Fibroblast of skin of abdomen (primary cell): ENCODE measurements at places on chromosomes 1 and 21.

DNA sequence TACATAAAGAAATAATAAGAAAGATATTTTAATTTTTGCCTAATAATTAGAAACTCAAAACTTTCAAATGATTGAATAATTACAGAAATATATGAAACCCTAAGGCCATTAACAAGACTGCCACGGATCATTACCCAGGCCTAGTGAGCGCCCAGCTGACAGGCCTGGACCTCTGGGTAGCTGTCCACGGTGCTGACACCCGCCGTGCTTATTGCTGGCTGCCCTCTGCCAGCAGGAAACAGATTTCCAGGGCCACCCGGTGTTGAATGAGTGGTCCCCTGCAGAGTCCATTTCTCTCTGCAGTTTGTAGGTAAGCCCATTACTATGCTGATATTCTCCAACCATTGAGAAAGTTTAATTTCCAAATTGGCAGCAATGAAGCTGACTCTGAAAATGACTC, 254.4 kb upstream of the GJB5 start:
- peak; percentile 26 for DNase-seq

DNA sequence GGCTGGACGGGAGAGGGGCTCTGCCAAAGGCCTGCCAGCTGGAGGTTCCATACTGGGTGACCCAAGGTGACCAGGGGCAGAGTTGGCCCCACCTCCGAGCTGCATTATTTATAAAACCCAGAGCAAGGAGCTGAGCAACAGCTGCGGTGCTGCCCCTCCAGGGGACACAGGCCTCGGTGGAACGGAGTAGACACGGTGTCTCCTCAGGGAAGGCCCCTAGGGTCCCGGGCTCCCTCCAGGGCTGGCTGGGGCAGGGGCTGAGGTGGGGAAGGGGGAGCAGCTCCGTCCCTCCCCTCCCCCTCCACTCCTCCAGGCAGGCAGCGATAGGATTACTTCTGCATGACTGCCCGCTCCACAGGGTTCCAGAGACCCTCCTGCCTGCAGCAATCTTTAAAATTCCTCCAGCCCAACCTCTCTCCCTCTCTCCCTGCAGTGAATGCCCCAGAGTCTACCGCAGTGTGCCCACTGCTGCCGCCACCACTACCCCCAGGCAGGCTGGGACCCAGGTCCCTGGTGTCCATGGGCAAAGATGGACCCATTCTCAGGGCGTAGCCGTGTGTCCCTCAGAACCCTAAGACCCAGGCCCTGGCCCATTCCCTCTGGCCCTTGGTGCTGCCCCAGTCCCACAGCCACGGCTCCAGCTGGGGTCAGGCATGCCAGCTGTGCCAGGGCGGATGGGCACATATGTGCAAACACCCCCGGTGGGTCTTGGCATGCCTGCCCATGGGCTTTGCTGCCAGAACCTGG, 10.8 kb downstream of the AHDC1 start:
- no peak for DNase-seq

DNA sequence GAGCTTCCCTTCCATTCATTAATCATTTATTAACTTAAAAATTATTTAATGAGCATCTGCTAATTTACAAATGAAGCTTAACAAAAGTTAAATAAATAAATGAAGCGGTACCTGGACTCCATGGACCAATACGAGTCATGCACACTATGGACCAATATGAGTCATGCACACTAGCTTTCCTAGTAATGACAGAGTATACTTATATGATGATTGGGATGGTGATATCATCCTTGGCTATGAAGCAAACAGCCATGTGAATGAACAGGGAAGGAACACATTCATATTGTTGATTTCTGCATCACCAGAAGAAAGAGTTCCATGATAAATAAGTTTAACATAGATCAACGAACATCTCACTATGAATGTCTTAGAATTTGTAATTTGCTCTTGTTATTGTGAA, 109.9 kb downstream of the SPAG17 start:
- DNase-seq = peak; percentile 63

- no peak for DNase-seq
Measured at GRCh38 chr1:221279146-221279545, 399.9 kb downstream of the HLX start.

DNA sequence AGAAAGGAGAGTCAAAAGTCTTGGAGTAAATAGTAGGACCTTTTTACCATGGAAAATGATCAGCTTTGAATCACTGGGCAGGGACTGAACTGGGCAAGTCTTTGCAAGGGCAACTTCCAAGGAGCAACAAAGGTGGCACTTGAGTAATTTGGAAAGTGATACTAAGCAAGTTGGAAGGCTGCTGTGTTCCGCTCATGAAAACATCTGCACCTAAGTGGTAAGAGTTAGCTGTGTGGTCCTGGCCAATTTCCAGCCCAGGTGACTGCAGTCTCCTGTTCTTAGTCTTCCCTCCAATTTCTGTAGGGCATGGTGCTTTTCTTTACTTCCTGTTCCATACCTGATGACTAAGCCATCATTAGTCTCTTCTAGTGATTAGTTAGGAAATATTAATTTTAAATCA, 35.5 kb upstream of the PRDM2 start:
- DNase-seq = no peak

GRCh38 chr1:18126616-18127015, 19.0 kb downstream of the IGSF21 start:
- DNase-seq = no peak

- no peak for DNase-seq
Measured at GRCh38 chr1:248814351-248814750, 11.4 kb downstream of the SH3BP5L start.

DNA sequence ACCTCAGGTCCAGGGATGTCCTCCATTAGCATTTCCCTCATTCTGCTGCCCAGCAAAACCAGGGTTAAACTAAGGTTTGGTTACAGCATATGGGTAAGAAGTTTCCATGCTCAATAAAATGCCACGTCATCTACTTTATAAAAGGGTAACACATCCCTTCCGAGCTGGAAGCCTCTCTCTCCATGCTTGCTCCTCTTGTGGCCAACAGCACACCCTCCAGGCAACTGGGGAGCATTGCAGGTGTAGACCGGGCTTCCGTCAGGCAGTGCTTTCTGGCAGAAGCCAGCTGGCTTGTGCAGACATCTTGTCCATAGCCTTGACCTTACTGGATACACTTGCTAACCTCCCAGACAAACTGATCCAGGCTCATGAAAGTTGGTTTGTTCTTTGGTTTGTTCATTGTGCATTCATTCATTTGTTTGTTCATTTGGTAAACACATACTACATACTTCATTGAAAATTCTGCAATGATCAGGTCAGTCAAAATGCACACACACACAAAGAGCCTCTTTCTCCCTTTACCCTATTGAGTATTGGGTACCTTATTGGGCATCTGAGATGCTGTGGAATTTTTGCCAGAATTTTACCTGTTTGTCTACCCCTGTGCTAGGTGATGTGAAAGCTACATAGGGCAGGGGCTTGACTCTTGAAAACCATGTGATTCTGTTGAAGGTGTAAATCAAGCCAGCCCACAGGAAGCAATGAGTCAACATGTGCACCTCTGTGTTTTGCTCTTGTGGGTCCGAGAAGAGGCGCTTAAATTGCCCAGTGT, 422.8 kb downstream of the CAMTA1 start:
- peak; percentile 63 for DNase-seq

- DNase-seq = no peak
Measured at GRCh38 chr1:231420299-231420958, 1.7 kb downstream of the EGLN1 start.

DNA sequence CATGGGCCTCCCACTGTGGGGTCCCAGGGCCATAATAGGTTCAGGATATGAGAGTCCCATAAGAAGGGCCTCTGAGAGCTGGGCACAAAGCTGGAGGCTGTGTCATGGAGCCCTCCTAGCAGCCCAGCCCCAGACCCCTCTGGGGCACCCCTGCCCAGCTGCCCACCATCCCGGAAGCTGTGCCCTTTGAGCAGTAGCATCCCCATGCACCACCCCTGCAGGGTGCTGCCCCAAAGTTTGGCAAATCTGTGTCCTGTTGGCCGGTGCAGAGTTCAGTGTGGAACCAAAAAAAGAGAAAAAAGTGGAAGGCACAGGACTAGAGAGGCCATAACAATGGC, 17.6 kb downstream of the TNNT2 start:
- no peak for DNase-seq

DNA sequence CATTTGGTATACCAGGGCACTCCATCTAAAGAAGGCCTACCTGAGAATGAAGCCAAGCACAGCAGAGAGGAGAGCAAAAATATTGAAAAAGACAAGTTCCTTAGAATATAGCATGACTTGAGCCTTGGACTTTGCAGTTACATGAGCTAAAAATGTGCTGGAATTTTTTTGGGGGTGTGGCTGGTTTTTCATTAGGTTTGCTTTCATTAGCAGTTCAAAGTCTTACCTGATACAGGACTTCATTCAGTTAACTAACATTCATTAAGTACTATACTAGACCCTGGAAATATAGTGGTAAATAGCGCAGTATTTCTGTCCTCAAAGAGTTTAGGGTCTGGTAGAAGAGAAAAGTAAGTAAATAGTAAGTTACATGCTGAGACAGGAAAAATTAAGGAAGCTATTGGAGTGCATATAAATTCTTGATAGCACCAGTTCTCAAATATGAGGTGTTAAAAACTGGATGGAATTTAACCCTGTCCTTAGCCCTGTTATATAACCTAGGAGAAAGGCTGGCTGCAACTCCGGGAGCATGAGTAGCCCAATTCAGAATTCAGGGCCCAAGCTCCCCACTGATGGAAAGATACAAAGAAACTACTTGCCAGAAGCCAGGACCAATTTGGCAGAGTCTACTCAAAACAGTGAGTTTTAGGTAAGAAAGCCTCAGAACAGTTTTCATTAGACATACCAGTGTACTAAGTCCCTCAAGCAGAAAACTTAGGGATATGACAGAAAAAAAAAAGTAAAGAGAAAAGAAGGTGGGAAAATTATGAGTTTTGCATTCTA, 3.1 kb upstream of the DOCK7 start:
- DNase-seq = no peak

- DNase-seq = no peak
Measured at GRCh38 chr1:216201946-216202345, 221.3 kb downstream of the USH2A start.

- no peak for DNase-seq
Measured at GRCh38 chr1:33379631-33380354, 51.1 kb downstream of the PHC2 start.

- DNase-seq = no peak
Measured at GRCh38 chr1:3398396-3399140, 55.9 kb upstream of the ARHGEF16 start.

- no peak for DNase-seq
Measured at GRCh38 chr1:7388488-7389185, 382.5 kb upstream of the VAMP3 start.

- no peak for DNase-seq
Measured at GRCh38 chr1:155794605-155795245, 62.3 kb downstream of the GON4L start.

DNA sequence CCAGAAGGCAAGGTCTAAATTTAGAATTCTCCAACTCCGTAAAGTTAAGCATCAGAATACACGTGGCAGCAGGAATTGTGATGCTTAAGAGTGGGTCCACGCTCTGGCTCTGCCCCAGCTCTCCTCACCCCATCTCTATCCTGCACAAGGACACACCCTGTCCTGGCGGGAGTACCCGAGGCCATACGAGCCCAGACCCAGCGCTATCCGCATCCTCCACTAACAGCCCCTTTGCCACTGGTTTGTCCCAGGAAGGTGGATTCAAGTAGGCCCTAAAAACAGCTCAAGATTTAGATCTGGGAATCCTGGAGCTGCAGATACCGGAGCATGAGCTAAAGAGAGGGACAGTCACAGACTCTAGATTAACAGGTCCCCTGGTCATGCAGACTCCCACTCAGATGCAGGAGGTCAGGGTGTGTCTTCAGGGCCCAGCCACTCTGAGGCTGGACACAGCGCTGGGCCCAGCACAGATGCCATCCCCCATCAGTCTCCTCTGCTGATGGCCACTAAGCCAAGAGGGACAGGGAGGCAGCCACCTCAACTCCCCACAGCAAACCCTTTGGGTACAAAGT, 393.3 kb downstream of the NPHP4 start:
- no peak for DNase-seq

DNA sequence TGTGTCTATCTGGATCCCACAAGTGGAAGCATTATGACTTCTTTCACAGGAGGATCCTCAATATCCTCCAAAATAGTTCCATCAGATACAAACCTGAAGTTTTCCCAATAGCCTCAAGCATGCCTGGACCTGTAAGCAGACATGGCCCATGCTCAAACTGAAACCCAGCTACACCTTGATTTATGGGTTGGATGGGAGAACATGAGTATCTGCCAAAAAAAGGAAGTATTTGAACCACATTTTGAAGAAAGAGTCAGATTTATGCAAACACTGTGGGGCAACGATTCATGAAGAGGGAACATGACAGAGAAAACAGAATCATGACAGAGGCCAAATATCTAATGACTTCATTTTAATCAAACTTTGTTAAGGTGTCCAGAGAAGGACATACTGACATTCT, 351.0 kb upstream of the NFIA start:
- no peak for DNase-seq

GRCh38 chr21:41817228-41817627, 50.4 kb upstream of the RIPK4 start:
- DNase-seq = peak; percentile 68

GRCh38 chr1:109161858-109162606, 48.1 kb downstream of the ELAPOR1 start:
- peak; percentile 90 for DNase-seq

DNA sequence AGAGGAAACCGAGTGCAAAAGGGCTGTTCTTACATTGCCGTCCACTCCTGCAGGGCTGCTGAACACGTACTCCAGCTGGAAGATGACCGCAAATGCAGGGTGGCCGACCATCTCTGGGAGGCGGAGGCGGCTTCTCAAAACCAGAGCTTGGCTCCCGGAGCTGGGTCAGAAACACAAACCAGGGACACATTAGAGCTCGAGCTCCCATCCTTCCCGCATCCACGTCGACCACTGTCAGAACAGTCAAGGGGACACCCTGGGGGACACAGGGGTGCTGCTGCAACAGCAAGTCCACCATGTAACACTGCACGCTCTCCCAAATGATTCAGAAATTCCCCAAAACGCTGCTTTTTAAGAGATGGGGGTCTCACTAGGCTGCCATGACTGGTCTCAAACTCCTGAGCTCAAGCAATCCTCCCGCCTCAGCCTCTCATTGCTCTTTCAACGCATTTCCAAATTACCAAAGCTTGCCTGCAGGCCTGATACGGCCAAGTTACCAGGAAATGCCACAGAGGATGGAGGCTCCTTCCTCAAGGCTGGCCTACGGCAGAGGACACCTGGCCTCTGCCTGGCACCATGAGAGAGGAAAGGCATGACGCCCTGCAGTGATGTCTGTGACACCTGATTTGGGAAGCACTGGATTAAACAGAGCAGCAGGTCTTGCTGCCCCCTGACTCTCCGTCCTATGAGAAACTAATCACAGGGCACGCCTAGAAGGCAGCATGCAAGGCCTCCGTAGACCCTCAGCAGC, 45.0 kb downstream of the NPHP4 start:
- DNase-seq = no peak

DNA sequence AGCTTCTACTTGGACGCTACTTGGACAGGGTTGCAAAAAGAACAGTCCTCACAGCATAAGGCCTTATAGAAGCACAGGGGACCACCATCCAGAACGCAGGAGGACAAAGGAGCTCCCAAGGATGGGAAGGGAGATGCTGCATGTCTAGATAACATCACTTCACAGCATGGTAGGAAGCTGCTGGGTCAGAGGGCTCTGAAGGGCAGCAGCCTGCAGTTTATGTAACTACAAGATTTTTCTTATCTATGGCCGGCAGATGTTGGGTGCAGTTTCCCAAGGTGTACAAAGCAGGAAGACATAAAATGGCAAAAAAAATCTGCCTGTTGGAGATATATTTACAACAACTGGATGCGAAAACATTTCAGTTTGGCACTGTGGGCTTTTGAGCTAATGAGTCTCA, 45.3 kb upstream of the SLC5A9 start:
- no peak for DNase-seq
